ENCODE measurements at places on chromosomes 3 and 15. TPM values are rescaled to one million over a fixed set of nuclear protein-coding genes. Genes with fewer than 3 reads are reported as not detected.
A peak's percentile ranks its signal among the peaks of the same experiment; 100 is the strongest.

- DNase-seq: no peak
Measured at GRCh38 chr3:52247409-52248164, 2.0 kb downstream of the PPM1M start.

- DNase-seq: no peak
Measured at GRCh38 chr3:90035643-90036042, 928.2 kb downstream of the EPHA3 start.

- DNase-seq: peak; percentile 61
Measured at GRCh38 chr3:112128843-112129727, 4.0 kb downstream of the GCSAM start.

GRCh38 chr15:99502182-99502581 is 63.6 kb upstream of the MEF2A start:
- no peak for DNase-seq

Gene ITIH3
- not detected for total RNA-seq

Gene TMEM207
- not detected for total RNA-seq

Gene ERICH6
- total RNA-seq: not detected

Data from H9 (cell line).